Kidney tubule cell (primary cell): ENCODE measurements at places on chromosomes 3 and 15.

DNA sequence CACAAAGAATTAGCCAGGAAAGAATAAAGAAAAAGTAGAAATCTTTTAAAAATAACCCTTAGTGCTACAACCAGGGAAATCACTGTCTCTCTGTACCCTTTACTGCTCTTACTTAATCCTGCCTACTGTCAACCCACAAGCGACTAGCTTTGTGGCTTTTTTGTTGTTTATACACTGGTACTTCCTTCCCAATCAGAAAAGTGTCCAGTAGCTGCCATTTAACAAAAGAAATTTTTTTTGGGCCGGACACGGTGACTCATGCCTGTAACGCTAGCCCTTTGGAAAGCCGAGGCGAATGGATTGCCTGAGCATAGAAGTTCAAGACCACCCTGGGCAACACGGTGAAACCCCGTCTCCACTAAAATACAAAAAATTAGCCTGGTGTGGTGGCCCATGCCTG, 13.8 kb upstream of the FAM219B start:
- DNase-seq = no peak

DNA sequence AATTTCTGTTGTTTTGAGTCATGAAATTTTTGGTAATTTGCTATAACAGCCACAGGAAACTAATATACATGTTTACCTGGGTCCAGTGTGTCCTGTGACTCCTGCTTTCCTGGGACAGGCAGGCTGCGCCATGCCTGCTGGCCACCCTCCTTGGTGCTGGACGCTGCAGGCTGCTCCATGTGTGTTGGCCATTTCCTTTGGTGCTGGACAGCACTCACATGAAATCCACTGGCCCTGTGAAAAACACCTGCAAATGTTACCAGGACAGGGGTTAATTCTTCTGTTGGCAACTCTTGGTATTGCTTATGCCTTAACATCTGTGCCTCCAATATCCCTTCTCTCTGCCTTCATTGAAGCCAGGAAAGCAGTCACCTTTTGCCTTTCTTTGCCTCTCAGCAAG, 86.9 kb upstream of the ATP10A start:
- DNase-seq = no peak

GRCh38 chr3:33663042-33663441, 55.0 kb downstream of the CLASP2 start:
- DNase-seq = no peak

- DNase-seq = no peak
These were observed 43.0 kb upstream of the IDH2 start for GRCh38 chr15:90145259-90145658.
